ENCODE measurements at places on chromosomes 6 and 20.
A peak's percentile ranks its signal among the peaks of the same experiment; 100 is the strongest.

GRCh38 chr6:10441004-10441654 lies 26.3 kb upstream of the TFAP2A start:
- DNase-seq = no peak

- no peak for DNase-seq
These were observed 90.7 kb upstream of the SASH1 start for GRCh38 chr6:148251891-148252290.

- no peak for DNase-seq
These were observed 37.3 kb downstream of the SH3BGRL2 start for GRCh38 chr6:79668381-79668780.

GRCh38 chr20:45817376-45818194 lies 5.1 kb downstream of the UBE2C start:
- DNase-seq = no peak

DNA sequence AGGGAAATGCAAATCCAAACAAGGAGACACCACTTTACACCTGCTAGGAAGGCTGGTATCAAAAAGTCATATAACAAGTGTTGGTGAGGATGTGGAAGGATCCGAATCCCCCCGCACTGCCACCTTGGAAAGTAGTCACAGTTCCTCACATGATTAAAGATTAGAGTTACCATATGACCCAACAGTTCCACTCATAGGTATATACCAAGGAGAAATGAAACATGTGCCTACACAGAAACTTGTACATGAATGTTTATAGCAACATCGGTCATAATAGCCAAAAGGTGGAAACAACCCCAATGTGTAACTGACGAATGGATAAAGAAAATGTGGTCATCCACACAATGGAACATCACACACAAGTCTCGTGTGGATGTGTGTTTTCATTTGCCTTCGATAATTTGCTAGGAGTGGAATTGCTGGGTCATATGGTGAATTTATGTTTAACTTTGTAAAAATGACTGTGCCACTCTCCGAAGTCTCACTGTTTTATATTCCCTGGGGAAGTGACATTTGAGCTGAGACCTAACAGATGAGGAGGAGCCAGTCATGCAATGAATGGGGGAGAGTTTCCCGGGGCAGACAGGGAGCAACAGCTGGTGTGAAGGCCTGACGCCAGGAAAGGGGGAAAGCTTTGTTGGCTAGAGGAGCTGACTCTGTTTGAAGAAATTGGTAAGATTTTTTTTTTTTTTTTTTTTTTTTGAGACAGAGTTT lies 125.9 kb upstream of the MLN start:
- peak; percentile 57 for DNase-seq

GRCh38 chr6:37838219-37838921 lies 18.8 kb downstream of the ZFAND3 start:
- no peak for DNase-seq

DNA sequence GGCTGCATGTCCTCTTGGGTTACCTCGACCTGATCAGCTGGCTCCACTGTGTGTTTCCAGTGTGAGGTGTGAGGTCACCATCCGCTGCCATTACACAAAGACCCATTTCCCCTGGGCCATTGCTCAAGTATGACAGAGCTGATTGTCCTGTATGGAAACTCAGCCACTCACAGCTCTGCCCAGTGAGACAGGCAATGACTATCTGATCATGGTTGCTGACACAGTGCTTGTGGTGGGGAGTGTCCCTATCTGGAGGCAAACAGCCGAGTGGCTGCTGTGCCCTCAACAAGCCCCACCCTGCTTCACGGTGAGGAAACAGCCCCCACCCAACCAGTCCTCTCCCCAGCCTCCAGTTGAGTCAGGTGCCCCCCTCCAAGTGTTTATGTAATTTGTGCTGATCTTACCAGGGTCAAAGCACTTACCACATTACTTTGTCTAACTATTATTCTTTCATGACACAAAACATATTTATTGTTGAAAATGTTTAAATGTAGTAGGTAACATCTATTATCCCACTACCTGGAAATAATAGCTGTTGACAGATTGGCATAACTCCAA lies 11.7 kb upstream of the MAPK13 start:
- no peak for DNase-seq

GRCh38 chr6:158698931-158699330 lies 49.1 kb downstream of the SYTL3 start:
- DNase-seq = no peak

DNA sequence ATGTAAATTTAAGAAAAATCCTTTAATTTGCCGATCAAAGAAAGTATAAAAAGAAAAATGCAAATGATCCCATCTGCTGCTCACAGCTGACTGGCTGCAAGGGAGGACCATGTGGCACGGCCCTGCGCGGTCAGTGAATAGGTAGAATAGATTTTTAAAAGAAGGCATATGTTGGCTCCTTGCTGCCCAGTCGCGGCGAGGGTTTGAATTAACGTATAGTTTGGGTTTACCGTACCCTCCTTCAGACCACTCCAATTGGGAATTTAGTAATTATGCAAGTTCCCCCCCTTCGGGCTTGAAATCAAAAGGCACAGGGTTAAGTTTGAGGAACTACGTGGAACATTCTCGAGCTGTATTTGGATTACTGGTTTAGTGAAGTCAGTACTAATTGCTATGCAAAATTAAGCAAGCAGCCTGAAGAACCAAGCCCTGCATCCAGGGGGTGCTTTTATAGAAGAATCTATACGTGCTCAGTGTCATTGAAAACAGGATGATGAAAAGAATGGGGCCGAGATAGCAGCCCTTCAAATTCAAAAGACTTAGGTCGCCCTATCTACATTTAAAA lies 1.1 kb upstream of the BEND3 start:
- DNase-seq = no peak

DNA sequence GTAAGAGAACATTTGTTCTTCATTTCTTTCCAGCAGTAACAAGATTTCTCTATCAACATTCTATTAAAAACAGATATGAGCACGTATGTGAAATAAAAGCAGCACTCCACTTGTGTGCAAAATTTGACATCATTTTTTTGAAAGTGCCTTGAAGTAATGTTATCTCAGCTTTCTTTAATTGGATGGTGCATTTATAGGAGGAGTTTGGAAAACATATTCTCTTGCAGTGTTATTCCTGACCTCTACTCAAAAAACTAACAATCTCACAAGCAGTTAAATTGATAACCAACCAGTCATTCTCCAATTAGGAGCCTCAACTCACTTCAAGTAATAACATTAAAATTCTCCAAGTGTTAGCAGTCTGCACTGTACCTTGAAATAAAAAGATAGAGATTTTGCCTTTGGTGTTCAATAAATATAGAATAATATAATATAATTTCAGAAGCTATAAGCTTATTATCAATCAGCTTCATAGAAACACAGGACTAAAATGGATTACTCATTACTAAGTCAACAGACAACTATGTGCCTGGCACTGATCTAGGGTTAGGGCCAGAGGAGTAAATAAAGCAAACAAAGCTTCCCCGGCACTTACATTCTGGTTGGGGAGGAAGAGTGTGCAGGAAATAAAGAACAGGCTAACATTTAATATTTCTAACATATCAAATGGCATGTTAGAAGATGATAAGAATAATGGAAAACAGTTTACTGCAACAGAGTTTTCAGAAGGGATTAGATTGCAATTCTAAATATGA lies 149.0 kb upstream of the SGK1 start:
- no peak for DNase-seq

- DNase-seq = no peak
These were observed 618 bp upstream of the SLC16A10 start for GRCh38 chr6:111086685-111087084.

- no peak for DNase-seq
These were observed 201.0 kb downstream of the PRL start for GRCh38 chr6:22095836-22096235.

DNA sequence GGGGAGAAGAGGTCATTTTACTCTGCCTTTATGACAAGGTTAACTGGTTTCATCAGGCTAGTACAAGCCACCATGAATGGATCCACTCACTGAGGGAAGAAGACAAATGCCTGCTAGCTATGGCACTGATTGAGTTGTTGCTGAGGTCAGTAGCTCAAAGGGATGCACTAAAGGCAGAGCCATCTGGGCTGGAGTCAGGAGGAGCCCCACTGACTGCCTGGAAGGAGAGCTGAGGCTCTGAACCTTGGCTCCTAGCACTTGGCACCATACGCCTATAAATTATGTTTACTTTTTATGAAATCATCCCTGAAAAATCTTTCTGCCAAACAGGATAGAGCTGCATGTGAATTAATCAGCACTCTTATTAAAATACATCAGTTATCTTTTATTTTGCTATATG lies 104.6 kb downstream of the DTD1 start:
- no peak for DNase-seq

- no peak for DNase-seq
These were observed 759.2 kb upstream of the ADGRB3 start for GRCh38 chr6:67875877-67876383.

DNA sequence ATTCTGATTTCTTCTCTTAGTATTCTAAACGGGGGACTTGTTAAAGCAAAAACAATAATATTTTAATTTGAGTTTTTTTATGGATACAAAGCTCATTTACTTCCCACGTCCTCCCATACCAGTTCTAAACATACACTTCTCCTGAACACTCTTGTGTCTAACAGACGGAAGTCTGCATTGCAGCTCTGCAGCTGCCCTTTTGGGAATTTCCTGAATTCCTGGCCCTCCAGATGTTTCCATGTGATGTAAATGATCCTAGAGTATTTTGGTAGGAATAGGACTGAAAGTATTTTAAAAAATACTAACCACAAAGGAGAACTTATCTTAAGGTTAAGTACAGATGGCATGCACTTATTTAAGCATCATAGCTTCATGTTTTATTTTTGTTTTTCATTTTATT lies 886.7 kb downstream of the TBC1D32 start:
- no peak for DNase-seq

DNA sequence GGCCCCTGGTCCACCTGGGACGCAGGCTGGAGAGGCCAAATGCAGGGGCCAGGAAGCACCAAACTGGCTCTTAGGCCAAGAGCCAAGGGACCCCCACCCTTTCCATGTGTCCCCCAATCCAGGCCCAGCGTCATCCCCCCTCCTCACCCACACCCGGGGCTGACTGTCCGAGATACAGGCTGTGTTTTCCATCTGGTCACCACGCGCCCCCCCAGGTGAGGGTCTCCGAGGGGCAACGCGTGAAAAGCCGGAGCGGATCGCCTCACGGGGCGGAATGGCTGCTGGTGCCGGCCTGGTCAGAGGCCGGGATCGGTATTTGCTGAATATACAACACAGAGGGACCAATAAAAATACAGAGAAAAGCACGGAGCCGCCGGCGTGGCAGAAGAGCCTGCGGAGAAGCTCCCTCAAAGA lies 5.2 kb upstream of the ABHD16B start:
- peak; percentile 52 for DNase-seq

GRCh38 chr6:25774120-25774715 lies 19.7 kb downstream of the SLC17A4 start:
- DNase-seq = no peak

DNA sequence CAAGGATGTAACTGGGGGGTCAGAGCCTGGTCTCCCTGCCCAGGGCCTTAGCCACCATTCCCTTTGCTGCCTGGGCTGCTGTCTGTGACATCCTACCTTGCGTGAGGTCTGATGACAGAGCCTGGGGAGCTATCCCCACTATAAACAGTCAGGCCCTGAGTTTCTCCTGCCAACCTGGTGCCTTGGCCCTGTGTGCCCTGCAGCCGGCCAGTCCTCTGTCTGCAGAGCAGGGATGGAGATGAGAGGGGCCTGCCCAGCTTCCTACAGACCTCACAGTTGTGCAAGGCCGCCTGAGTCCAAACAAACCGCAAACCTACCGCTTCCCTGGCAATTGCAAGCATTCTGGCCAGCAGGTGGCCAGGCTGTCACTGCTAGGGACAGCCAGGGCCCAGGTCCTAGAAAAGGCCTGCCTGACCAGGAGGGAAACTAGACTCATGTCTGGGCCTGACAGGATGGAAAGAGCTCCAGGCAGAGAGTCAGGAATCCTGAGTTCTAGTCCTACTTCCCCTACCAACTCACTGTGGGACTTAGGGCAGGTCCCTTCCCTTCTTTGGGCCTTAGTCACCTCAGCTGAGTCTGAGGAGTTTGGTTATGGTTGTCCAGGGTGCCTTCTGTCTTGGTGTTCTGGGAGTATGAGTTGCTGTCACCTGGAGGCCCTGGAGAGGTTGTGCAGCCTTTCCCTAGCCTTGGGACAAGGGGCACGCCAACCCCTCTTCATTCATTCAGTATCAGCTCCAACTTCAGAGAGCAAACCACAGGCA lies 86.2 kb downstream of the VEGFA start:
- DNase-seq = no peak

DNA sequence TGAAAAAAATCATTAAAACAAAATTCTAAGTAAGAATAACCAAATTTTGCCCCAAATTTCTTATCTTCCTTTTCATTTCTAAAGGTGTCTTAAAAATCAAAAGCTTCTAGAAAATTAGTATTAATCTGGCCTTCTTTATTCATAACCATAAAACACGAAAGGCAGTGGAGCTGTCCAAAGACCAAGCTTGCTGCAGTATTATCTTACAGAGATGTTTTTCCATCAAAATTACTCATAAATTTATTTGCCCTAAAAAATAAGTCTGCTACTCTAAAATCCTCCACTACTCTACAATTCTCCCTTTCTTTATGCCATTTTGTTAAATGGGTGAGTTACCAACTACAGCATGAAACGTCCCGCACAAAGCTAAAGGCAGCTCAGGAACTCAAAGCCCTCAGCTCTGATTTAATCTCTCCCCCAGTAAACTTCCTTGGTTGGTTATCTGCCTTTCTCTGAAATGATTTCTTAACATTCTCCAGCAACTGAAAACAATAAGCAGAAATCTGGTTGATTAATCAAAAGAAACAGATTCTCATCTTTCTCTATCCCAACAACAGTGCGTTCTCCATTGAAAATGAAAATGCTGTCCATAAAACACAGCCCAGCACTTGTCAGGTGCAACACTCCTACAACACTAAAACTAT lies 2.1 kb downstream of the USP49 start:
- no peak for DNase-seq

- DNase-seq = no peak
These were observed 10.5 kb upstream of the TBX18 start for GRCh38 chr6:84774985-84775284.

DNA sequence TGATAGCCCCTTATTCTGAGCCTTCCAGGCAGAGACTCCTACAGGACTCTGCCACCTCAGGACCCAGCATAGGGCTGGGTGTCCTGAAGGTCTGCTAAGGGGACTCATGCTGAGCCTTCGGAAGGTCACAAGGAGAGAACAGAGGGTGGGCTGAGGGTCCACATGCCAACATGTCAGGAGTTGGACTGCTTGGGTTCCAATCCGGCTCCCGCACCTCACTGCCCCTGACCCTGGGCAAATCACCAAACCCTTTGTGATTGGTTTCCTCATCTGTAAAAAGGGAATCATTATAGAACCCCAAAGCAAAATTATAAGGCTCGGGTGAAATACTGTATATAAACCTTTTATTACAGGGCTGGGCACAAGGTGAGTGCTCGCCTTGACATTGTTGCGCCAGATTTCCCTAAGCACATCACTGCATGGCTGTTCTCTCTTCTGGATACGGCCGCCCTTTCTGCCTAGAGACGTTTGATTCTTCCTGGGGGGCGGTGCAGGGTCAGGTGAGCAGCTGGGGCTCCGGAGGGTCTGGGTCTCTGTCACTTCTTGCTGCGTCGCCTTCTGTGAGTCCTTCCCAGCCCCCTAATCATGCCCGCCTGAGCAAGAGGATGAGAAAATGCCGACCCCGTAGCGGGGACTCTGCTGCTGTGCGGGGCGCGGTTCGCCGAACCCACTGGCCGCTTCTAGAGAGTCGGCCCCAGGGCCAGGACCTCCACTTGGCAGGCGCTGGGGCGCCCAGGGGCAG lies 90.5 kb upstream of the EPB41L1 start:
- no peak for DNase-seq

- DNase-seq = no peak
These were observed 21.1 kb downstream of the EYA2 start for GRCh38 chr20:46915575-46916257.

Data from ovary (tissue), 10 donors.